ENCODE measurements at places on chromosomes 5 and 9. TPM values are rescaled to one million over a fixed set of nuclear protein-coding genes. Genes with fewer than 3 reads are reported as not detected.

Gene CCDC192
- total RNA-seq, result not detected

Gene NR6A1
- total RNA-seq, result 2.3 TPM

Gene OR2Y1
- not detected for total RNA-seq

Gene ITGA2
- total RNA-seq, result 3.5 TPM

Gene EGFL7
- total RNA-seq, result 3.2 TPM

Gene SAPCD2
- 22.8 TPM for total RNA-seq

Gene UNC5A
- total RNA-seq, result not detected

Gene HTR4
- total RNA-seq, result not detected

Gene BNC2
- total RNA-seq, result not detected

Gene ARL14EPL
- total RNA-seq, result not detected

GRCh38 chr9:37921546-37922300 is 17.8 kb upstream of the SLC25A51 start:
- DNase-seq, result no peak

- DNase-seq, result no peak
Observed at GRCh38 chr5:78588507-78588906, 60.1 kb downstream of the LHFPL2 start.

- no peak for DNase-seq
Observed at GRCh38 chr5:143576711-143577484, 173.4 kb upstream of the NR3C1 start.

GRCh38 chr5:89302102-89302891 is 419.3 kb upstream of the MEF2C start:
- DNase-seq, result no peak

DNA sequence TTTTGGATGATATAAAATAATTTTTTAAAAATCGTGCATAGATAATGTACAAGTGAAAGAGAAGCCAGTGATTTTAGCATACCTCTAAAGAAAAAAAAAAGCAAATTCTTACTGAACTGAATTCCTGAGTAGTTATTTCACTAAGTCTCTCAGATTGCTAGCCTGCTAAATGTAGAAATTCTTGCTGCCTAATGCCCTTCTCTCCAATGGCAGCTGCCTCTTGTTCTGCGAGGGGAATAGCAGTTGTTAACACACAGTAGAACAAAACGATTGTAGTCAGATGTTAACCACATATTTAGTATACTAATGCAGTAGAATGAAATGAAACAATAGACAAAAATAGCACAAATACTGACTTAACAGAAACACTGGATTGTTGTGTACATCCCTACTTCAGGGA is 26.8 kb downstream of the SMAD5 start:
- DNase-seq, result no peak

- no peak for DNase-seq
Observed at GRCh38 chr9:27586304-27586703, 13.0 kb upstream of the C9orf72 start.

DNA sequence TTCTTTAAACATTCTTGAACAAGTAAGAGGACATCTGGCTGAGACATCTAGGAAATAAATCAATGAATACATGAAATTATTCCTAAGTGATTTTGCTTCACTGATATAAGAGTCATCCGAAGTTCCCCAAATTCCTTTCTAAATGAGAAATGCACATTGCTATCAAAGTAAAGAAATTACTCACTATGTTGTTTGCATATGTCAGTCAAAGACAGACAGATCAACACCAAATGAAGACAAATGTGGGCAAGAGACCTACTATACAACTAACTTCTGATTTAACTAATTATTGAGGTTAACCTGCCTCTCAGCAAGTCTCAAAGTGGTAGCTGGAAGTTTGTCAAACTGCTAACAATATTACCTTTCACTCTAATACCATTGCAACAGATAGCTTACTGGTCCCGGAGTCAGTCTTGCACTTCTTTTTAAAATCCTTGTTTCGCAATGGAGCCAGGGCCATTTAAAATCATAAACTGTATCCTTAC is 13.2 kb downstream of the TUT7 start:
- no peak for DNase-seq

GRCh38 chr5:17249029-17249634 is 31.7 kb downstream of the BASP1 start:
- DNase-seq, result no peak

GRCh38 chr5:392431-392988 is 50.5 kb upstream of the EXOC3 start:
- peak; percentile 96 for DNase-seq

DNA sequence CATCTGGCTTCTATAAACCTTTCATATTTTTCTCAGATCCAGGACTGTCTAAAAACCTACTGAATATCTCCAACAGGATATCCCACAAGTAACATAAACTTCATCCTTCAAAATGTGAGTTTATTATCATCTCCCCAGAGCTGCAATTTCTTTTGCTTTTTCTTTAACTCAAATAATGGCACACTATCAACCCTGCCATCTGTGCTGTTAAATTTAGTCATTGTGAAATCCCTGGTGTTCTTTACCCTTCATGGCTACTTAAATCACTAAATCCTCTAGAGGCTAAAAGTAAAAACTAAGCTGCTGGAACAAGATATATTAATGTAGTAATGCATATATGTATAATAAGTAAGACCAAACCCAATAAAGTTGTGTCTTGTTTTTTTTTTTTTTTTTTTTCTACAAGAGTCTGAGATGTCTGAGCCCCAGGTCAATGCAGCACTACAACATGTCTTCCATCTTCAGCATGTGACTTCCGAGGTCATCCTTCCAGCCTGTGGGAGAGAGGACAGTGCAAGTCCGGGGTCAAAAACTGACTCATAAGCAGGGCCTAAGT is 362.9 kb downstream of the ADGRV1 start:
- no peak for DNase-seq

DNA sequence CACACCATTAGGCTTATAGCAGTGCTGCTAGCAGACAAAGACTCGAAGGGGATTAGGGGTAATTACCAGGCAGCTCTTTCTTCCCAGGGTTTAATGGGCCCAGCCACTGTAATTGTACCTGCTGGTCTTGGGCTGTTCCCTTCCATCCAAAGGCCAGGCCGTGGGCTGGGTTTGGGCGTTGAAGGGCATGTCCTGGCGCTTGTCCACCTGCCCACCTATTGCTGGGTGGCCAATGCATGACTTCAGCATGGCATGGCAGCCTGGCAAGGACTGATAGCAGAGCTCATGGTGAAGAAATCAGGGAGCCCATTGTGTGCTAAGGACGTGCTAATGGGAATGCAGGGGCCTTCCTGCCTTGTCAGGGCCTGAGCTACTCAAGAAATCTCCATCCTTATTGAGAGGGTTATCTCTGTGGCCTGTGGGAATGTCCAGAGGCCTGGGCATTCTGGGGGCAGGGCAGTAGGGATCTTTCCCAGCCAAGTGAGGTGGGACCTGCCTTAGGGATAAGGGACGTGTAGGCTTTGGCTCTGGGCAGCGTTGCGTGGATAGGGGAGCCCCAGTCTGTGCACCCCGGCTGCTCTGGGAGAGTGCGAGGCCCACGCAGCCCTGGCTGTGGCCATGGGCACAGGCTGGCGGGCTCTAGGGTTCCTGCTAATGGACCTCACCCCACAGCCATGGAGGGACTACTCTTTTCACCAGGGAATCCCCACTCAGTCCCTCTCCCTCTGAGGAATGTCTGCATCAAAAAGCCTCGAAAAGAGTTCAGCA is 116.1 kb upstream of the PITX1 start:
- DNase-seq, result no peak

DNA sequence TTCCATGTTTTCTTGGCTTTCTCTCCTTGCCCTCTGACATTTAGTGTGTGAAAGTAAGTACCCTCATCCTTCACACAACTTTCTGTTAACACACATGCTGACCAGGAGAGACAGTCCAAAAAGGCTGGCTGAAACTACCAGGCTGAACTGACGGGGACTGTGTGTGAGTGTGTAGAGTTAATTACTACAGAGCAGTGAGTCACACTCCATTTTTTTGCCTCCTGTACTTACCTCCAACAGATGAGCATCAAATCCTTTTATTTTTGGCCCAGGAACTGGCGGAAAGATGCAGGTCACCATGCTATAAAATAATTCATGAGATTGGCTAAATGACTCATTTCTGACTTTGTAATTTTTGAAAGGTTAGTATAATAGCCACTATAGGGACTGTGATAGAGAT is 20.2 kb upstream of the AGXT2 start:
- no peak for DNase-seq

GRCh38 chr5:36450229-36451014 is 148.7 kb upstream of the RANBP3L start:
- no peak for DNase-seq

DNA sequence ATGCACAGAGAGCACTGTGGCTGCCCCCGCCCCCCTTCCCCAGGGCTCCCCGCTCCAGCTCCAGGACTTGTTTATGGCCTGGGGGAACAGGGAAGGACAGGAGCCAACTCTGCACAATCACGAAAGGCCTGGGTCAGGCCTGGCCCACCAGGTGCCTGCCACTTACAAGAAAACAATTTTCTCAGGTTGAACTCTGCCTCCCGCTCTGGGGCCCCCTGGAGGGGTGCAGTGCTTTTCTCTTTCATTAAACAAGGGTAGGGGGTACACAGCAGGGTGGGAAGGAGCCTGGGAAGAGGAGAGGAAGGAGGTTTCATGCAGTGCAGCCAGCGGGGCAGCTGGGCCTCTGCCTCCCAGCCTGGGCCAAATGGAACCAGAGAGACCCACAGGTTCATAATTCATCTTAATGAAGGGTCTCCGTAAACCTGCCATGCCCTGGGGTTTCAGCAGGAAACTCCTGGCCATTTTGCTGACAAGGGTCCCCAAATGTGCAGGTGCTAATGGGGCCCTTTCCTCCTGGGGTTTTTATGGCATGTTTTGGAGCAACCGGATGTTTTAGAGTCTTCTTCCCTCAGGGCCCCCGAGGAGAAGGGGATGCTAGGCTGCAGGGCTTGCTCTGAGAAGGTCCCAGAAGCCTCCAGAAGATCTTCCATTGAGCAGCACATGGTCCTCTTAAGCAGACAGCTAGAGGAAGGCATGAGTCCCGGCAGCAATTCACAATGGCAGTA is 219.8 kb downstream of the SLIT3 start:
- DNase-seq, result no peak

- DNase-seq, result no peak
Observed at GRCh38 chr9:33270146-33270545, 5.3 kb downstream of the CHMP5 start.

DNA sequence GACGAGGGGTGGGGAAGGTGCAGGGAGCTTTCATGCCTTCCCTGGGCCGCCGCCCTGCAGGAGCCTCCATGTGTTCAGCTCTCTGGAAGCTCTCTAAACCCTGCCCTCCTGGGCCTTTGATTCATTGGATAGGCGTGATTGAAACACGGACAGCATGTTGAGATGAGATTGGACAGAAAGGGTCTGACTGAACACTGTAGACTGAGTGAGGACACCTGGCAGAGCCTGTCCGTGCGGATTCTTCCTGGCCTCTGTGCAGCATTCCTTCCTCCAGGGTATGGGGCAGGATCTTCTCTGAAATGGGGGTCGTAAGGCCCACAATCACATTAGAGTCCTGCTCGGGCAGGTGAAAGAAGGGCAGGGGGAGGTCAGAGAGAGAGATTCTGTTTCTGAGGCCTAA is 12.8 kb downstream of the RPL12 start:
- DNase-seq, result no peak

DNA sequence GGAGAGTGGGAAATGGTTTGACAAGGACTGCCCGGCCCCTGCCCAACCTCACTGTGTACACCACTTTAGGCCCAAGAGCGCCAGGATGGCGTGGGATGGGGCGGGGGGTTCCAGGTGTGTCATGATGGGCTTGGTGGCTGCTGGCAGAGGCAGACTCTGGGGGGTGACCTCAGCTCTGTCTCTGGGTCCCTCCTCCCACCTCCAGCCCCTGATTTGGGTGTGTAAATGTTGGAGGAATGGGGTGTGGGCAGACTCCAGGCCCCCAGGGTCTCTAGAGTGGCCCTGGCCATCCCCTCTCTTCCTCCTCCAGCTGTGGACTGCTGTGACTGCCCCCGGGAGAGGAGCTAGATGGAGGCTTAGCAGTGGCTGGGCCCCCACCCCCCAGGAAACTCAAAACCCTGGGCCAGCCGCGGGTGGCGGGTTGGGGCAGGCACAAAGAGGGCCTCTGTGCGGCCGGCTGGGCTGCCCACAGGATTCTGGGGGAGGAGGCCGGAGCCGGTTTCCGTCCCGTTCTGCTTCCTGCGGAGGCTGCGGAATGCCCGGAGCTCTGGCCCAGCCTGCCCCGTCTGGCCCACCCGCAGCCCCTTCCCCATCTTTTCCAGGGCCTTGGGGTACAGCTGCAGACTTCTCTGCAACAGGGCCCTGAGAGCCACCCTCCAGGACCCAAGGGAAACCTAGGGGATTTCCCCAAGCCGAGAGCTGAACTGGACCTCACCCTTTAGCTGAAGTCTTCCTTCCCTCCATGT is 23.1 kb downstream of the CXXC5 start:
- DNase-seq, result no peak

DNA sequence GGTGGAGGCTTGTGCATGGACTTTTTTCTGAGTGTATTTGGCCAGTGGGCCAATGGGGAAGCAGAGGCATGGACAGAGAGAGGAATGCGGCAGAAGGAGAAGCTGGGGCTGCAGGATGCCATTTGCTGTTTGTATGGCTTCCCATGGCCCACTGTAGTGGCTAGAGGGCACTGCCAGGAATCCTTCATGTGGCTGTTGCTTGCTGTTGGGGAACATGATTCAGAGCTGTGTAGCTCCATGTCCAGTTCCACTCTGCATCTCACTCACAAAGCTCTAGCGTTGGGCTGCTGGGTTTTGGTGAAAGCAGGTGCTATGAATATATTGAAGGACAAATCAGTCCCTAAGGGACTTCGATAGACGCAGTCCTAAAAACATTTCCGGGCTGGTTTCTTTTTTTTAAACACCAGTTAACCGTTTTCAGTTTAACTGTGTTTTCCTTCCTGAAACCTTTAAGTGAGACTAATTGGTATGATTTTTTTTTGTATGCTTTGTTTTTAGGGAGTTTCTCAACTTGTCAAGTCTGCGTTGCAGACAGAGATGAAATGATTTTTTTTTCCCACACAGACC is 51.3 kb downstream of the SLC22A5 start:
- peak; percentile 72 for DNase-seq

DNA sequence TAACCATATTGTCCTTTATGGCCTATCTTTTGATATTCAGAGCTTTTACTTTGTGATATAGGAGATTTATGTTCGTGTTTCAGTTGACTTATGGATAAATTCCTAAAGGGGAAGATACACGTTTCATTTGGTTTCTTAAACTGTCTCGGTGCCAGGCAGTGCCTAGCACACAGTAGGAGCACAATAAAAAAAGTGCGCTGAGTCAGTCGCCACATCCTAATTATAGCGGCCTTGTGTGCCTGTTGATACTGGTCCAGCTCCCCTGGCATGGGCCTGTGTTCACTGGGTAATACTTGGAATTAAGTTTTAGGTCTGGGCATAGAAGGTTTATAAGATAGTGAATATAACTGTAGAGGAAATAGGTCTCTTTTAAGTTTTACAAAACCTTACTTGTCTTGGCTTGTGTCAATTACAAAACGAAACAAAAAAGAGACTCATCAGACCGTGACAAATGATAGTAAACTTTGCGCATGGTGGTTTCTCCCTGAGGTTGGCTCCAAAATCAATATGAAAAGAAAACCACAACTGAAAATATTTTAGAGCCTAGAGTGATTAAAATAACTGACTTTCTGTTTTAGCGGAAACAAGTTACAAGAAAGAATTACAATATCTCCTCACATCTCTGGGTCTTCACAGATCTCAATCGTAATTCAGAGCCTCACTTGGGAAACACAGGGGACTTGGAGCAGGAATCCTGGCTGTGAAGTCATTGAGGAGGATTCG is 84.8 kb downstream of the MVB12B start:
- peak; percentile 86 for DNase-seq

All from activated CD4-positive, alpha-beta T cell treated with anti-CD3 and anti-CD28 coated beads, Interleukin-2, amount 10 ng/mL, durations not matched to agents 24 days and 14 days (primary cell).